NCI-H1105 (cell line): ENCODE measurements at places on chromosomes 5 and 9.

DNA sequence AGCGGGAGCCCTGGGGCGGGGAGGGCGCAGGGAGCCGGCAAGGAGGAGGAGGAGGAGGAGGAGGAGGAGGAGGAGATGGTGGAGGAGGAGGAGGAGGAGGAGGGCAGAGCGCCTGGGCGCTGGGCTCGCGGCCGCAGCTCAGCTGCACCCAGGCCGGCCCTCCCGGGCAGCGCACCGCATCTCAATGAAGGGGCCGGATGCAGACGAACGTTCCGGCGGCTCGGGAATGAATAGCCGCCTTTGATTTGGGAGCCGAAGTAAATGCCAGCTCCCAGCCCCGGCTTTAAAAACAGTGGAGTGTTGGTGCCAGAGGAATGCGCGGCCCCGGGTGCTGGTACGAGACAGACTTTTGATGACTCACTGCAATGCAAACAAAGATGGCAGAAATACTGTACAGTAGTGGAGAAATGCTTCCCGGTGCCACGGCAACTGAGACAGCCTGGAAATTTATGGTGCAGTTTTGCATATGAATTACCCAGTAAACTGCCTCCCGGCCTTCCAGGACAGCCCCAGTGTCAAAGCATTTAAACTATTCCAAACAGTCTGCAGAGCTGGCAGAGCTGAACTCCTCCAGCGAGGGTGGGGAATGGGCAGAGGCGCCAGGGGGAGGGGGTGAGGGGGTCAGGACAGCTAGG is 43.1 kb downstream of the NACC2 start:
- DNase-seq: peak; percentile 5

- peak; percentile 31 for DNase-seq
Observed at GRCh38 chr5:62144401-62145022, 161.5 kb upstream of the KIF2A start.

GRCh38 chr9:130095872-130096271 is 42.2 kb downstream of the GPR107 start:
- DNase-seq: no peak

DNA sequence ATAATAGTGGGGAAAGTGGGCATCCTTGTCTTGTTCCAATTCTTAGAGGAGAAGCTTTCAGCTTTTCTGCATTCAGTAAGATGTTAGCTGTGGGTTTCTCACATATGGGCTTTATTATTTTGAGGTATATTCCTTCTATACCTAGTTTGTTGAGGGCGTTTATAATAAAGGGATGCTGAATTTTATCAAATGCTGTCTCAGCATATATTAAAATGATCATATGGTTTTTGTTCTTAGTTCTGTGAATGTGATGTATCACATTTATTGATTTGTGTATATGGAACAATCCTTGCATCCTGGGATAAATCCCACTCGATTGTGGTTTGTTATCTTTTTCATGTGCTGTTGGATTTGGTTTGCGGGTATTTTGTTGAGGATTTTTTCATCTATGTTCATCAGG is 43.1 kb downstream of the FGD3 start:
- DNase-seq: no peak

DNA sequence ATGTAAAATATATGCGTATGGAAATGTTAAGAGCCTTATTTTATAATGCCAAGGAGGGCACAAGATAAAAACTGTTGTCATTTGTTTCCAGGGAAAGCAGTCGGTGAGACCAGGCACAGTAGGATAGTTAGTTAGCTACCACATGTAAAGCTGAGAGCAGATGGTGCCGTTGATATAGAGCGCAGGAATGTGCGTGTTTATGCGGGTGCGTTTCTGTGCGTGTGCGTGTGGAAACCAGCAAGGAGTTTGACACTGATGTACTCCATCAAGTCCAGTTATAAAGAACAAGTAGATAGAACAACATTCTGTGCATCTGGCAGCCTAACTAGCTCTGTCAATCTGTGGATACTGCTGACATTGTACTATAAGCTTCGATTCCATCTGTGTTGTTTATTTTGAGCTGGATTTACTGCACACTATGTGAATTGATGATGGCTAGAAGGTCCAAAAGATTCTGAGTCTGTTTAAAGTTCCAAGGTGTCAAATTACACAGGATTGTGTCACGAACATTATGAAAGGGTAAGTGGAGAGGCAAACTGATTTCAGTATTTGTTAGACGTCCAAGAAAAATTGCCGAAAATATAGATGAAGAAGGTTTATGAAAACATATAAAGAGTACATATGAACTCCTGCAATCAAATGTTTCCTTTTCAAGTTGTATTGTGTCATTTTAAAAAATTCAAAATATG is 494.9 kb upstream of the MEF2C start:
- no peak for DNase-seq

- no peak for DNase-seq
Observed at GRCh38 chr5:5342784-5343183, 79.7 kb upstream of the ICE1 start.

GRCh38 chr5:133297293-133297692 is 245.5 kb downstream of the HSPA4 start:
- DNase-seq: no peak

DNA sequence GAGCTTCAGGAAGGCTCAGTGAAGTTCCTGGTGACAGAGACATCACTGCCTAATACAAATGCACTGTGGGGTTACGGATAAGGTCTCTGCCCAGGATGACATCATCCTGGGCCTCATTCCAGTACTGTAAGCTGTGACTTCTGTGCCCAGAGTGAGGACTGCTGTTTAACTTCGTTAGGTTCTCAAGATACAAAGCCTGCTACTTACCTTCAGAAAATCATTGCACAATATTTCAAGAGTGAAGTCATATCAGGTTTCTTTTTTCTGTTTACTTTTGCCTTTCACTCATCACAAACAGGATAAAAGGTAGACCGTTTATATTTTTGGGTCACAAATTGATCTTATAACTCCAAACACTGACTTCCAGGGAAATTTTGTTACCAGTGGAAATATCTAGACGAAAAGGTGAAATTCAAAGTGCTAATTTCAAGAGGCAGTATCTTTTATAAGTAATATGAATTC is 241.2 kb downstream of the PIK3R1 start:
- DNase-seq: no peak

- DNase-seq: peak; percentile 29
Observed at GRCh38 chr9:34675048-34675714, 12.7 kb upstream of the CCL27 start.

- no peak for DNase-seq
Observed at GRCh38 chr5:16104961-16105360, 74.6 kb downstream of the MARCHF11 start.

GRCh38 chr5:159785656-159786055 is 130.6 kb upstream of the ADRA1B start:
- DNase-seq: no peak

DNA sequence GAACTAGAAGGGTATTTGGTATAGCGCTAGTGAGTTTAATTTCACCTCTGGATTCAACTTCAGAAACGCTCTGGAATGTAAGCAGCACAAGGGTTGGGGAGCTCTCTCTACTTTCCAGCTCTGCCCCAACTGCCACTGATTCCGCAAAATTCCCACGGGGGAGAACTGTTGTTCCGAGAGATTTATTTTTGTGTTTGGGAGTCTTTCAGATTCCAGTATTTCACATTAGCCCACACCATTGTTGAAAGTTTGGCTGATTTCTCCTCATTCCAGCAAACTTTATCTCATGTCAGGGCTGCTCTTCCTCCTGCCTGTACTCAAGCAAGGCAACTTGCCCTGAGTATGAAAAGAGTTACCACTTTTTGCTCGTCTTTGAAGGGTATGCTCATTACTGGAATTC is 198.5 kb upstream of the EGFLAM start:
- no peak for DNase-seq

GRCh38 chr9:3820643-3821042 is 294.8 kb upstream of the RFX3 start:
- DNase-seq: no peak

DNA sequence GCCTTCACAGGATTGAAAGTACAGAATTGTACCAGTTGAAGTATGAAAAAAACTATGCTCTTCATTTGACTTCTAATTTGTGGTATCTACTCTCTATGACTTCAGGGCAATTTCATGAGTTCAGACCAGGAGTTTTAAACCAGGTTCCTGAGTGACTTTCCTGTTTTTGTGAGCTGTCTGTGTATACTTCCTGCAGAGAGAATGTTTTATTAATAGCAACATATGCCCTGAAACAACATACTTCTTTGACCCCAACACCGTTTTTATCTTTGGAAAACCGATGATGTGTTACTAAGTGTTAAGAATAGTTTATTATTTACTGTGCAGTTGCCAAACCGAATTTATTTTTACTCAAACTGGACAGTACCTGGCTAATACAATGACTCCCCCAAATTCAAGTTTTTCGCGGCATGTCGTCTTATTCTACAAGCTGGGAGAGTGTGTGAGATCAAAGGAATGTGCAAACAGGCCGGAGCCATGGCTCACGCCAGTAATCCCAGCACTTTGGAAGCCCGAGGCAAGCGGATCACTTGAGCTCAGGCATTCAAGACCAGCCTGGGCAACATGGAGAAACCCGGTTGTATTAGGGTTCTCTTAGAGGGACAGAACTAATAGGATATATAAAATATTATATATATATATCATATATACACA is 58.7 kb upstream of the ERBIN start:
- no peak for DNase-seq

GRCh38 chr5:9468060-9468388 is 77.9 kb downstream of the SEMA5A start:
- no peak for DNase-seq

DNA sequence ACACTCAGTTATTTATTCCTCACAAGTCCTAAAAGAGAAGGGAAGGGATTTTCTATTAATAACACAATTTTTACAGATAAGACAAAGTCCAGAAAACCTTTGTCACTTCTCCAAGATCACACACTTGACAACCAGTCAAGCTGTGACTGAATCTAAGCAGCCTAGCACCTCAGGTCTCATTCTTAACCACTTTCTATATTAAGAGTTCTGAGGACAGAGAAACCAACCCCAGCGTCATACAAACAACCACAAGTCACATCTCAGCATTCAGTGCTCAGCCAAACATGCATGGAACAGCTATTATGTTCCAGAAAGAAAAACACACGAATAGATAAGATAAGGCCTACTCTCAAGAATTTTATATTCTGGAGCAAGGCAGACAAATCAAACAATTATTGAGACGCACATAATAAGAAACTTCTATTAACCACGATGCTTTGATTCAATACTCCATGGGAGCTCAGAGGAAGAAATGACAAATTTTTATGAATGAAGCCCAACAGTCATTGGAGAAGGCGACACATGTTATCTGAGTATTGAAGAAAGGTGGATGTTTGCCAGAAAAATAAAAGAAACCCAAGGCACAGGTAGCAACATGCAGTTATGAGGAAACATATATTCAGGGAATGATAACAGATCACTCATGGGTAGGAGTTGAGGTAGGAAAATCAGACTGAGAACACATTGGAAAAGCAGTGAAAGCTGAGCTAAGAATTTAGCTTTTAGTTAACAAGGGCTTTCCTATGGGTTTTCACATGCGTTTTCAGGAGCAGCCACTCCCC is 113.1 kb downstream of the HTR4 start:
- DNase-seq: no peak

- no peak for DNase-seq
Observed at GRCh38 chr9:20512106-20512505, 110.2 kb downstream of the MLLT3 start.

DNA sequence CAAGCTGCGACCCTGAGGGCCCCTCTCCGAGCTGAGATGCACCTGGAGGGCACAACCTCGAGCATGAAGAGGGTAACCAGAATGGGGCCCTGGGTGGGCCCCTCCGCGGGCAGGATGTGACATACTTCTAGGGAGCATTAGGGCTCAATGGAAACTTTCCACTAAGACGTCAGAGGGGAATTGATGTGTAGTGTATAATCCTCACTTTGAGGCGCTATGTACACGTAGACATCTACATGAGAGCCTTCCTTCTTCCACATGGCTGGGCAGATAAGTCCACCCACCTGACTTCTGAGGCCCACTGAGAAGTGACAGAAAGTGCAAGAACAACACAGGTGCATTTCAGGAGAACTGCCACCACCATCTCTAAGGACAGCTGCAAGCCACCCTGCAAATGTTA is 61.0 kb downstream of the DAP start:
- DNase-seq: no peak

GRCh38 chr5:64944868-64945267 is 176.1 kb downstream of the CWC27 start:
- DNase-seq: no peak

DNA sequence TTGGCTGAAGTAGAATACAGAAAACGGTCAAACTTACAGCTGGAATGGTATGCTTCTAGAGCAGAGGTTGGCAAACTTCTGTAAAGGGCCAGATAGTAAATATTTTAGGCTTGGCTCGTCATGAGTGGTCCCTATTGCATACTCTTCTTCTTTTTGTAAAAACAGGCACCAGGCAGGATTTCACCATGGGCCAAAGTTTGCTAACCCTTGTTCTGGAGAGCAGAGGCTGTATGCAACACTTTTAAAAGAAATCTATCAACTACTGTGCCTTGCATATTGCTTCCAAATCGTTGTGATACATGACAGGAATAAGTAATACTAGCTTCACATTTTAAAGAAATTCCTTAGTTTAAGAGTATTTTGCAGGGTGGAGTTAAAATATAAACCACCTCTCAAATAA is 15.6 kb upstream of the COL23A1 start:
- DNase-seq: no peak

DNA sequence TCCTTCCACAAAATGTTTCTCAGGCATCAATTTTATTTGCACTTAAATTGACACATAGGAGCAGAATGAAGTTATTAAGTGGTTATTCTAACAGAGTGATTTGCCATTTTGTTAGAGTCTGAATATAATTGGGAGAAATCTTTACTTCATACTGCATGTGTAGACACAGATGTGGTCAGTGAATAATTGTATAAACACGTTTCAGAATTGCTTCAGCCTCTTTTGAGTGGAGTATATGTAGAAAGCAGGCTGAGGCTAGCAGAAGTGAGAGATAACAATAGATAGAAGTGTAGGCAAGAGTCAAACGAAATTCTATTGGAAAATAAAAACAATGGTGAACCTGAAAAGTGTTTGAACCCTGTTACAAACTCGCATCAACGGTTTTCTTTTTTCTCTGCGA is 270.7 kb downstream of the TMEM167A start:
- DNase-seq: no peak

DNA sequence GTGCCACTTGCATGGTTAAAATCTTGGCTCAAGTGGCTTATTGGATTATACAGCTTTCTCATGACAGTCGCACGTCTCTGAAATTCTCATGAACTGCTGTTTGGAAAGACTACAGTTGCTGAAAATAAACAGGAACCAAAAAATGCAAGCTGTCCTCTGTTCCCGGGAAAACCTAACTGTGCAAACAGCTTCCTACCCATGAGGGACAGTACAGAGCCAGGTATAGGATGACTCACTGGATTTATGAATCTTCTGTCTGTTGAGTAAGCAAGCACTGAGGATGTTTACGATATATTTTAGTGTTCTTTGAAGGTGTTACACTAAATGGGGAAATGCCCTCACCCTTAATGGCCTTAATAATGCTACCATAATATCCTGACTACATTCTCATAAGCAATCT is 380.3 kb upstream of the TNC start:
- no peak for DNase-seq

GRCh38 chr5:31153521-31153920 is 40.0 kb upstream of the CDH6 start:
- DNase-seq: no peak

GRCh38 chr9:135126451-135127187 is 39.2 kb downstream of the OLFM1 start:
- no peak for DNase-seq

GRCh38 chr9:93655621-93656425 is 79.4 kb downstream of the PHF2 start:
- DNase-seq: no peak
